Cerebellar nuclear complex (tissue), 1 donor: ENCODE measurements at places on chromosomes 13 and 19.

- no peak for DNase-seq
These were observed 32.1 kb downstream of the CYP2B6 start for GRCh38 chr19:41023193-41023592.

GRCh38 chr19:12788682-12789097, 2.6 kb upstream of the JUNB start:
- DNase-seq, result no peak

DNA sequence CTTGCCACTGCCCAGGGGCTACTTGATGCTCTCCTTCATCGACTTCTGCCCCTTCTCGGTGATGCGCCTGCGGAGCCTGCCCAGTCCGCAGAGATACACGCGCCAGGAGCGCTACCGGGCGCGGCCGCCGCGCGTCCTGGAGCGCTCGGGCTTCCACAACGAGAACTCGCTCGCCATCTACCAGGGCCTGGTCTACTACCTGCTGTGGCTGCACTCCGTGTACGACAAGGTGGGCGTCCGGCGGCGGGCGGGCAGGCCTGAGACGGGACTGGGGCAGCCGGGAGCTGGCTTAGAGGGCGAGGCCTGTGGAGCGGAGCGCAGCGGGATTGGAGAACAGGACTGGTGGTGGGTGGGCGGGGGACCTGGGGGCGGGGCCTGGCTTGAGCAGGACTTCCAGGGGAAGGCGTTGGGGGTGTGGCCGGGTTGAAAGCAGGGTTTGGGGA, 12.7 kb upstream of the PSMD8 start:
- no peak for DNase-seq

- DNase-seq, result no peak
These were observed 30.5 kb downstream of the SLC15A1 start for GRCh38 chr13:98721825-98722510.

GRCh38 chr19:58296104-58296503, 9.1 kb upstream of the ERVK3-1 start:
- no peak for DNase-seq

DNA sequence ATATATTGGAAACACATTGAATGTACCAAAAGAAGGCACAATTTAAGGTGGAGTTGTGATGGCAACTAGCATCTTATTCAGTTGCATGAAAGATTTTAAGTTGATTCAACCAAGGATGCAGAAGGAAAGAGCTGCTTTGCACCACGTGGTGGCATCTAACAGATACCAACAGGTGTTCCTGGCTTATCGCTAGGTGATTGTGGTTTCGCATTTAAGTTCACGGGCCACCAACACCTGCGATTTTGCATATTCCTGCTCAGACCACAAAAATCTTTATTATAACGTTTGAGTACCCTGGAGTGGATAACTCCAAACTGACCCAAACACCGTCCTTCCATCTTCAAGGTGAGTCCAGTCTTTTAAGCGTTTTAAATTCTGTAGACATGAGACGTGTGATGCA, 45.3 kb downstream of the RGCC start:
- DNase-seq, result no peak

- no peak for DNase-seq
These were observed 40.6 kb downstream of the UQCRFS1 start for GRCh38 chr19:29172302-29172701.

DNA sequence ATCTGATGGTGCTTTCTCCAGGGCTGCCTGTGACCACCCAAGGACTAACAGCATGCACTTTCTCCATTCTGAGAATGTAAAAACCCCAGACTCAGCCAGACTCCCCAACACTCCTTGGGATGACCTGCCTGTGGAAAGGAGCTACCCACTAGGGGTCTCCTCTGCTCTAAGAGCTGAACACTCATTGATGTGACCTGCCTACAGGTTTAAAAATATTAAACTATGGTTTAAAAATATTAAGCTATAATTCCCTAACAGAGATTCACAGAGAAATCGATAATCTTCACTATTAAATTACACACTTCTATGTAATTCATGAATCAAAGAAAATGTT, 696.2 kb upstream of the SLITRK5 start:
- no peak for DNase-seq

GRCh38 chr13:41780715-41781706, 179.9 kb downstream of the VWA8 start:
- no peak for DNase-seq

- DNase-seq, result no peak
These were observed 10.3 kb upstream of the FUT5 start for GRCh38 chr19:5880604-5881078.

DNA sequence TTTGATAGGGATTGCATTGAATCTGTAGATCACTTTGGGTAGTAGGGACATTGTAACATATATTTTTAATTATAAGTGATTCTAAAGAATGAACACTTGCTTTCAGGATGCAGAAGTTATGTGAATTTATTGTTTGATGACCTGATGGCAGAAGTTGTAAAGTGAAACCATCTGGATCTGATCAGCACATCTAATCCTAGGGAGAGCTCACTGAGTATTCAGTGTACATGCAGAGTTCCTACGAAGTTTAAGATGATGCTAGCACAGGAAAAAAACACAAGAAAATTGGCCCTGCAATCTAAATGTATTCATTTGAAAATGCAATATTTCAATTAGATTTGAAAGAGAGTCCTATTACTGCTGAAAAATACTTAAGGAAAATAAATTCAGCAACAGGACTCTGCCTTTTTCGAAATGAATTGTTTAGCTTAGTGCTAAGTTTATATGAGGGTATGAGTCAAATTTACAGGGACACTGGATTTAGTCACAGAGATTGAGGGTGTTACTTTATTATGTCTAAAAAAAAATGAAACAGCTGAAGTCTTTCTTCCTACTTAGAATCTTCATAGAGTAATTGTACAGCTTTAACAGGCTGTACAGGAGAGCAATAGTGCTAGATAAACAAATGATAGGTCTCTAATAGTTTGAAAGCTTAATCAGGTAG, 385.7 kb downstream of the DCT start:
- DNase-seq, result no peak

DNA sequence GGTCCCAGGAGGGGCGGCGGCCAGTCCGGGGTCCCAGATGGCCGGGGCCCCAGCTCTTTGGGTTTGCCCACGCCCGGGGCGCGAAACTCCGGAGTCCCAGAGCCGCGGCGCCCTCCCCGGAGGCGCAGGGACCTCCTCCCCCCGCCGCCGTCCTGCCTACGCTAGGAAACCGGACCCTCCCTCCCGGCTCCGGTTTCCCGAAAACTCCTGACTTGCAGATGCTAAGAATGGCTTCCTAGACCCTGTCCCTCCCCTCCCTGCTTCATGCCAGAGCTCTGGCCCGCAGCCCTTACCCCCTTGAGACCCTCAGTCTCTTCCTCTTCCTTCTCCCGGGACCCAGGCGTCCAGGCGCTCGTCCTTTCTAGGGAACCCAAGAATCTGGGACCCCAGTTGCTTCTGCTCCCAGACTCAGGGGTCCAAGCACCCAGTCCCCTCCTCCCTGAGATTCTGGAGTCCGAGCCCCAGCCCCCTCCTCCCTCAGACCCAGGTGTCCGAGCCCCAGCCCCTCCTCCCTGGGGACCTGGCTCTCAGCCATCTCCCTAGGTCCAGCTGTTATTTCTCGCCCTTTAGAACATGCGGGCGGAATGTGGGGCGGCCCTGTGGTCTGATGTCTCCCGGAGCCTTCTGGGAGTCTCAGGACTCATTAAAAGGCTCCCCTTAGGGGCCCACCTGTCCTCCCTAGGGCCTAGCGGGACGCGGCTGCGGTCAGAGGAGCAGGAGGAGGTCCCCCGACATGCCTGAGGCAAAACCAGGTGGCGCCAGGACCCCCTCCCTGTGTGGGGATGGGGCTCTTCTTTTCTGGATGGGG, at the start of gene MYBPC2:
Gene MYBPC2 (plus strand): TSS at position 672 of the 808 bp plus-strand sequence. CDS start 62 bp downstream, at position 734.
- no peak for DNase-seq

- DNase-seq, result no peak
These were observed at the start of gene OLFM2 for GRCh38 chr19:9936326-9937000. OLFM2 (minus strand) TSS chr19:9936515; CDS start chr19:9936366, 149 bp downstream.

GRCh38 chr19:18723871-18724377, 40.4 kb downstream of the CRTC1 start:
- DNase-seq, result no peak

DNA sequence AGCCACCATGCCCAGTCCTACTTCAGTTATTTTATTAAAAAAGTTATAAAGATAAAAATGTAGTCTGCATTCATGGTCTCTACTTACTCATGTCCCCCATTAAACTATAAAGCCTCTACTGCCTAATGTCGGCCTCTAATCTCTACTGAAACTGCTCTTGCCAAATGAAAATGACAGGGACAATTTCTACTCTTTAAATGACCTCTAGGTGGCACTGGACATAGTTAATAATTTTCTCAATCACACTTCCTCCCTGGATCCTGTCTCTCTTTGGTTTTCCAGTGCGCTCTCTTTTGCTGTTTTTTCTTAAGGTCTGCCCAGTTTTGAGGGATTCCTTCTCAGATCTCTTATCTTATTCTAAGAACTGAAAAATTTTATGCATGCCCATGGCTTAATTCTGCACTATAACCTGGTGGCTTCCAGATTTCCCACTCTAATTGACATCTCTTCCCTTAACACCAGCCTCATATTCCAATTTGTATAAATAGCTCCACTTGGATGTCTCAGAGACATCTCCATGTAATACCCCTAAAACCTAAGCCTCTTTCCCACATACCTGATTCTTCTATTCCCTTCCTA, 54.3 kb downstream of the MTMR6 start:
- no peak for DNase-seq

DNA sequence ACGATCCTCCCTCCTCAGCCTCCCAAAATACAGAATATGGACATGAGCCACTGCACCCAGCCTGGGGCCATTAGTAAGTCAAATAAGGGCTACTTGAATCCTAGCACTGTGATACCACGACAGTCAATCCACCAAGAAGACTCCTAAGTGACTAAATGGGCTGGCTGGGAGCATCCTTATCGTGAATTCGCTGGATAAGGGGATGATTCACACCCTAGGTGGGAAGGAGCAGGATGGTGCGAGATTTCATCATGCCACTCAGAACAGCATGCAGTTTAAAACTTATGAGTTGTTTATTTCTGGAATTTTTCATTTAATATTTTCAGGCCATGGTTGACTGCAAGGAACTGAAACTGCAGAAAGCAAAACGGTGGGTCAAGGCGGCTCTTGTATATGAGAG, 30.2 kb downstream of the ATP8A2 start:
- no peak for DNase-seq

DNA sequence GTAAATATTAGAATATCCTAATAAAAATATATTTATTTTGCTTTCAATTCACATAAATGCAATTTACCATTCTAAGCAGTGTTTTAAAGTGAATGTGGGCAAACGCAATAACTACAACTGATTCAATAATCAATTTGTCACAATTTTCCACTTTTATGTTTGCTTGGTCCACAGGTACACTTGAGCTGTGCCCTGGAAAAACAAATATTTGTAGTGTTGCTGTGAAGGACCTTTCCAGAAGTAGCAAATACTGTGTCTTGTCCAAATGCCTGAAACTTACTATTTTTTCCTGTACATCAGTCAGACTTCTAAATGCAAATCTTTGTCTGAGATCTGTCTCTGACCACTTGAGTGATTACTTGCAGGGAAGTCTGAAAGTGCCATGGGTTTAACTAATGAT, 845.8 kb upstream of the SLITRK5 start:
- DNase-seq, result no peak

DNA sequence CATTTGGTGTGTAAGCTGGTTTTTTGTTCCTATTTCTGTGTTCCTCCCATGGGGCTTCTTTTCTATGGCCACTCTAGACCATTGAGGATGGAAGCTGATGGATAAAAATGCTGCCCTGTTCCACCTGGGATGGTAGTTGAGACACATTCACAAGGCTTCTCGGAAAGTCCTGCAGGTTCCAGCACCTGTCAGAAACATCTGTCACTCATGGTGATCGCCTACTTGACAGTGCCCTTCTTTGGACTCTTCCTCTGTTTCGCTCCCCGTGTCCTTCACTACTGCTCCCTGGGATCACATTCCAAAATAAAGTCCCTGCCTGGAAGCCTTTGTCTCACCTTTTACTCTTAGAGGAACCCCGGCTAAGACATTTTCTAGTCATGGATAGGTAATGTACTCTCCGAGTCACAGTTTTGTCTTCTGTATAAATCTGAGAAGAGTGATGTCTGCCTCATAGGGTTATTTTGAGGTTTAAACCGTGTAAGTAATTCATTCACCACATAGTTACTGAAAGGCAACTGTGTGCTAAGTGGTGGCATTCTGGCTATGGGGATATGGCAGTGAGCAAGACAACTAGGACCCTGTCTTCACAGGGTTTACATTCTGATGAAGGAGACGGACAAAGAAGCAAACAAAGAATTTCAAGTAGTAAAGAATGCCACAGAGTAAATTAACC, 21.0 kb downstream of the UBAC2 start:
- DNase-seq, result no peak

DNA sequence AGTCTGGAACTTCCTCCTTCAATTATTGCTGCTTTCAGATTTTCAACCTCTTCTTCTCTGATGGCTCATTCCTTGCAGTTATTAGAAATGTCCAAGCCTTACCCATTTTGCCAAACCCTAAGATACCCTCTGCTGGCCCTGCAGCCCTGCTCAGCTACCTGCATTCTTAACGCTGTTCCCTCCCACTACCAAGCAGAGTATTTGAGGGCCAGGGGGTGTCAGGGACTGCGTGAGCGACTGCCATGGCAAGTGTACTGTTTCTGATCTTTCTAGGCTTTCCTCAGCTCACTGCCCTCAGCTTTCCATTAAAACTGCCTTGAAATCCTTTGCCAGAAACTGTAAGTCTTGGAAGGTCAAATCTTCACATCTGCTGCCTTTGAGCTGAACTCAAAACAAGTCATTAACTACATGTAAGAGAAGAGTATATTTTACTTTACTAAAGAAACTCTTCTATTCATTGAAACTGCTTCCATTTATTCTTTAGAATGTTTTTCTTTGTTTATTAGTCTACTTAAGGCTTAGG, 41.0 kb downstream of the HS6ST3 start:
- no peak for DNase-seq

- DNase-seq, result no peak
These were observed 150.5 kb downstream of the TEX29 start for GRCh38 chr13:111470933-111471332.

DNA sequence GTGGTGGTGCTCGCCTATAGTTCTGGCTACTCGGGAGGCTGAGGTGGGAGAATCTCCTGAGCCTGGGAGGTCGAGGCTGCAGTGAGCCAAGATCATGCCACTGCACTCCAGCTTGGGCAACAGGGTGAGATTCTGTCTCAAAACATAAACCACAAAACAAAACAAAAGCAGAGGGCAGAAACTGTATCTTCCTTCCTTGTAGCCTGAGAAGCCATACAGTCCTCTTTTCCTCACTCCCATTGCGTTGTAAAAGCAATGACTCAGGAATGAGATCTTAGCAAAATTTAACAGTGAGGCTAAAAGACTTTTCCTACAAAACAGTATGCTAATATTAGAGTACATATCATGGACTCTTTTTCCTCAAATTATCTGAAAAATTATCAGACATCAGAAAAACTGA, 130.9 kb downstream of the SHISA2 start:
- DNase-seq, result no peak
